NCI-H460 (cell line): ENCODE measurements at places on chromosomes 5 and 9. TPM values are rescaled to one million over a fixed set of nuclear protein-coding genes. Genes with fewer than 3 reads are reported as not detected.
A peak's percentile ranks its signal among the peaks of the same experiment; 100 is the strongest.

GRCh38 chr5:167587772-167588437, 703.5 kb upstream of the WWC1 start:
- peak; percentile 59 for DNase-seq

GRCh38 chr9:136629879-136630661, 32.6 kb upstream of the EGFL7 start:
- DNase-seq: peak; percentile 36

- DNase-seq: no peak
Observed at GRCh38 chr5:115583474-115583873, 18.8 kb downstream of the TICAM2 start.

DNA sequence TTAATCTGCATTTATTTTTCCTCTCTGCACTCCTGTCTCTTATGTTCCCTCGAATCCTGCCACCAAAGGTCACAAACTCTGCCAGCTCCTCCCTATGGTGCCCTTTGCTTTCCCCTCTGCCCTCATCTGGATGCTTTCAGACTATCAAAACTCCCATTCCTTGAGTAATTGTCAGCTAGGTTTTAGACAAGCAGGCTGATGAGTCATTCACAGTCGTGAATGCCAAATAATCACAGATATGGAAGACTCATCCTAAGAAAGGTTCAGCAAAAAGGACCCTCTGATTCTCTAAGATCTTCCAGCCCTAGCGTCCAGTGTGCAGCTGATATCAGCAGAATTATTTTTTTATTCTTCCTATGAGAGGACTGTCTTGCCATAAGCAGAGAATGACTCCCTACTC, 104.5 kb upstream of the NUDT12 start:
- DNase-seq: peak; percentile 3

The KLF9 gene
- 7.1 and 7.4 TPM in 2 replicates for total RNA-seq

GRCh38 chr9:761793-762560, 79.5 kb upstream of the DMRT1 start:
- DNase-seq: no peak

DNA sequence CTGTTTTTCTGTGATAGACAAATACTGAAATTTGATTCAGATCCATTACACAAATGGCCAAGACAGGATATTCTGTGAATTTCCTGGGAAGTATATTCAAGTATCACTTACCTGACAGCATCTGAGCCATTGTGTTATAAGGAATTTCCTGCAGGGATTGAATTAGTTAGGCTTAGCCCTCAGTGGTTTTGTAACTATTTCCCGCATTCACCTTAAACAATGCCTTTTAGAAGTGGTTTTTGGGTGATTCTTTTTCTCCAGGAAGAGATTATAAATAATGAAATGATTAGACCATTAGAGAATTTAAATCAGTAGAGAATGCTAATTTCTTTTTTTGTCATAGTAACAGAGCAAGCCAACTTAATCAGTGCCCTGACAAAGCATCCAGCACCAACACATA, 30.6 kb downstream of the ITGA1 start:
- DNase-seq: no peak

The AFAP1L1 gene
- total RNA-seq: 1.4 and 2.3 TPM in 2 replicates

The PRDM9 gene
- not detected in 2 replicates for total RNA-seq

- no peak for DNase-seq
Observed at GRCh38 chr5:149988126-149988525, 12.3 kb downstream of the TIGD6 start.

The C5orf52 gene
- not detected in 2 replicates for total RNA-seq

- no peak for DNase-seq
Observed at GRCh38 chr9:87592554-87593358, 95.1 kb downstream of the DAPK1 start.

The PPP3R2 gene
- not detected in 2 replicates for total RNA-seq

- DNase-seq: no peak
Observed at GRCh38 chr9:87516222-87516925, 18.7 kb downstream of the DAPK1 start.

The TEK gene
- not detected in 2 replicates for total RNA-seq

The MSX2 gene
- 11.7 TPM in 2 replicates for total RNA-seq

The NAIP gene
- 6.1 and 8.5 TPM in 2 replicates for total RNA-seq

DNA sequence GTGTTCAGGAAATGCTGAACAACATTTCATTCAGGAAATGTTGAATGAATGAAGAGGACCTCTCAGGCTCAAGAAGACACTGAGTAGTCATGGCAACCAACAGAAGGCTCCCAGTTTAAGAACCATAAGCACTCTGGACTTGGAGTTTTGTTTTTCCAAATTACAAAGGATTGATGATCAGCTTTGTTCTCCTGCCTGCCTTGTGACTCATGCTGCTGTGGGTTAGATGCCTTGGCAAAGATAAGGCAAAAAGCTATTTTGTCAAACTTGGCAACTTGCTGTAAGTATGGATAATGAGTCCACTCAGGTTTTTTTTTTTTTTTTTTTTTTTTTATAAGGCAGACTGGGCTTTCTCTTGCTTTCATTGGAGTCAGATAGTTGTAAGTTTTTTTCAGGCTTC, 365.0 kb downstream of the TMEM232 start:
- DNase-seq: no peak

DNA sequence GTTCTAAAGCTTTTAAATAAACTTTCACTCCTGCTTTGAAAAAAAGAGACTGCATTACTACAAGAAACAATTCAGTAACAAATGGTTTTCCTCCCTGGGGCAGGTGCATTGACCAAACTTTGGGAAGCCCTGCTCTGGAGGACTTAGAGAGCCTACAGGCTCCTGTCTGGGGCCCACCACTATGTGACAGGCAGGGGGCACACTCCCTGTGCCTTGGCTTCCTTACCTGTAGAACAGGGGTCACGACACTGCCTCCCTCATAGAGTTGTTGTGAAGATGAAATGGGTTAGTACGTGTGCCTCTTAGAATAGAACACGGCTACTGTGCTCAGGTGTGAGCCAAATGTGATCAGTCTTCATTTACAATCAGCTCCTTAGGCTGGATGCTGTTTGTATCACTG, 130.1 kb downstream of the GPBP1 start:
- DNase-seq: no peak

DNA sequence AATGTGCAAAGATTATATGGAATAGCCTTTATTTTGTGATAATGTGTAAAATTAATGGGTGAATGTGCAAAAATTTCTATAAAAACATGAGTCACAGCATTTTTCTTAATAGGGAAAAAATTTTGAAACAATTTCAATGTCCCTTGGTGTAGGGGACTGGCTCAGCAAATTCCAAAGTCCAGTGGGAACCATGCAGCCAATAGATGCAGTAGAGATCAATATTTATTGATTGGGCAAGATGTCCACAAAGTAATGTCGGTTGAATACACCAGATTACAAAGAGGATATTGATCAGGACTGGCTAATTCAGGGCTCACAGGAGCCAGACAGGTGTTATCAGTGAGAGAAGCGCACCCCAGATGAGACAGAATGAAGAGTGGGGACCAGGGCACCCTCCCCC, 62.5 kb downstream of the AMBP start:
- no peak for DNase-seq

GRCh38 chr9:99606957-99607356, 214.7 kb upstream of the NR4A3 start:
- DNase-seq: no peak

The FBP1 gene
- 0.12 TPM in 1 of 2 replicates, not detected in the other for total RNA-seq

- DNase-seq: no peak
Observed at GRCh38 chr5:83492331-83492730, 20.8 kb downstream of the VCAN start.

- no peak for DNase-seq
Observed at GRCh38 chr5:141515141-141515540, 26.3 kb downstream of the PCDHGC5 start.

- DNase-seq: no peak
Observed at GRCh38 chr9:70092190-70092589, 48.5 kb downstream of the MAMDC2 start.

The SNCAIP gene
- total RNA-seq: 0.12 and 0.32 TPM in 2 replicates
